ENCODE measurements at places on chromosomes 3 and 15.

DNA sequence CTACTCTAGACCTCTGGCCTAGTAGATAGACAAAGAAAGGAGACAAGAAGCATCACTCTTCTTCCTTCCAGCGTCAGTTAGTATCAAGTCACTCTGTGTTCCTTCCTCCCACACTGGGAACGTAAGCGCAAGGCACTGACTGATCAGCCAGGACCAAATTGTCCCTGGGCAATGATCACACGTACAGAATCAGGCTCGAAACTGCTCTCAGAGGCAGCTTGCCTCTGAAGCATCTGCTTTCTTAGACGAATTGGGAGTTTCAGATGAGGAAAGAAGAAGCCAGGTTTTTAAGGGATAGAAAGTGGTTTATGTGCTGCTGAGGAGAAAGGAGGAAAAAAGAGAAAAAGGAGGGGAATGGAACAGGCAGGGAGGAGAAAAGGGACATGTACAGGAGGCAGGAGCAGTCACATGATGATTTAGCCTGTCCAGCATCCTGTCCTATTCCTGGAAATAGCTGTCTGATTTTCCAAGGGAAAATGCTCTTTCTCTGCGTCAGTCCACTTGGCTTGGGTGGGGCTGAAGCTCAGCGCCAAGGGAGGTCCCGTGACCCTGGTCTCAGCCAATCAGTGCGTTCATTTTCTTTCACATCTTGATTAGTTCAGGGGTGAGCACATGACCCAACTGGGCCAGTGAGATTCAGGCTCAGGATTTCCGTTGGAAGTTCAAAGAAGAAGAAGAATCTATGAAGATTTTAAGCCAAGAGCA is 102.0 kb upstream of the PRICKLE2 start:
- DNase-seq, result peak; percentile 68

DNA sequence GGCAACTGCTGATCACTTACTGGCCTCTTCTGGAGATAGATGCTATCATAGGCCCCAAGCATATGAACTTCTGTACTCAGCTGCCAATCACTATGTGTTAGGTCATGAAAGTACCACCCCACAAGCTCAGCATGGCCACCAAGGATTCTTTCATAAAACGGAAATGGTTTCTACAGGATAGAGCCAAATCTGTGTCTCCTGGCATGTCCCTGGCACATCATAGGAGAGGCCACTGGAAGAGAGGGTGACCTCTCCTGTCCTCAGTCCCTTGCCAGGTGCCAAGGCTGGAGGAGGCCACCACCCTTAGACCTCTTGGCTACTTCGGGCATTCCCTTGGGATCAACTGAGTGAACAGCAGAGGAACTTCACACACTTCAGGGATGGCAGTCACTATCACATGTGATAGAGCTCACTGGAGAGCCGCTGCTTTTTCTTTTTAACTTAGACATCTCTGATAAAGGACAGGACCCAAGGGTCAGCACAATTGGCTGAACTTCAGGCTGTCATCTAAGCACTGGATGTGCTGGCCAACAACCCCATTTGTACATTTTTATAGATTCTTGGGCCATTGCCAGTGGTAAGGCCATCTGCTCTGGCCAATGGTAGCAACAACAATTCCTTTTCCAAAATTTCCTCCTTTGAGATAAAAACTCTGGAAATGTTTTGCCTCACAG is 425.2 kb downstream of the SQOR start:
- no peak for DNase-seq

DNA sequence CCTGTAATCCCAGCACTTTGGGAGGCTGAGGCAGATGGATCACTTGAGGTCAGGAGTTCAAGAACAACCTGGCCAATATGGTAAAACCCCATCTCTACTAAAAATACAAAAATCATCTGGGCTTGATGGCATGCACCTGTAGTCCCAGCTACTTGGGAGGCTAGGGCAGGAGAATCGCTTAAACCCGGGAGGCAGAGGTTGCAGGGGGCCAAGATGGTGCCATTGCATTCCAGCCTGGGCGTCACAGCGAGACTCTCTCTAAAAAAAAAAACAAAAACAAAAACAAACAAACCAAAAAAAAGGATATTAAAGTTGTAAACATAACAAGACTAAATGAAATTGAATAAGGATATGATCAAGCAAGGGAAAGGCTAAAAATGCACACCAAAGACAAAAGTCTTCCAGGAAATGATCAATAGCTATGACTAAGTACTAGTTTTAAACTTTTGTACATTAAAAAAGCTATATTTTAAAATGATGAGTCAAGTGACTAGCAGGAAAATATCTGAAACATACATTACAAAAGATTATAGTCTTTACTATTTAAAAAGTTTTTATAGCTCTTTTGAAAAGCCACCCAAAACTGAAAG is 28.6 kb downstream of the KLHL6 start:
- DNase-seq, result no peak

GRCh38 chr3:110598847-110599490 is 472.6 kb upstream of the NECTIN3 start:
- no peak for DNase-seq

DNA sequence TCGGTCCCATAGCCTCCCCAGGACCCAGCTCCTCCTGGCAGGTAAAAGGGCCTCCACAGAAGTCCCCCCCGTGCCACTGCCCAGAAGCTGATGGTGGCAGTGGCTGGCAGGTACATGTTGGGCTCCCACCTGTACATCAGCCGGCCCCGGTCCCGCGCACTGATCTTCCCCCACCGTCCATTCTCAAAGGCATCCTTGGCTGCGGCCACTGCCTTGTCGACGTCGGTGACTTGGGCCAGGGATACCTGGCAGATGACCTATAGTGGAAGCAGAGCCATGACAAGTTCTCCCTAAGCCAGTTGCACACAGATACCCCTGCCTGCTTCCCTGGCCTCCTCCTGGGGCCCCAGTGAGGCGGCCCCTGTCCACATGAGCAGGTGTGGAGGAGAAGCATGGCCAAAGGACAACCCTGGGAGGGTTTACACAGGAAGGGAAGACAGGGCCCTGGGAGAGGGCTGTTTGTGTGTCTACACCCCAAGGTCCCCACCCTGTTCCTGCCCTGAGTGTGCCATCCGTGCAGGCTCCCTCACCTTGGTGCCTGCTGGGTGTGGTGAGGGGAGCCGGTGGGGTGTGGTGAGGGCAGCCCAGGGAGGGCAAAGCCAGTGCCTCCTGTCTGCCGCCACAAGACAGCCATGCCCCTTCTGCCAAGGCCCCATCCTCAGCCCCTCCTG is 44.8 kb downstream of the ALDH1L1 start:
- peak; percentile 9 for DNase-seq

DNA sequence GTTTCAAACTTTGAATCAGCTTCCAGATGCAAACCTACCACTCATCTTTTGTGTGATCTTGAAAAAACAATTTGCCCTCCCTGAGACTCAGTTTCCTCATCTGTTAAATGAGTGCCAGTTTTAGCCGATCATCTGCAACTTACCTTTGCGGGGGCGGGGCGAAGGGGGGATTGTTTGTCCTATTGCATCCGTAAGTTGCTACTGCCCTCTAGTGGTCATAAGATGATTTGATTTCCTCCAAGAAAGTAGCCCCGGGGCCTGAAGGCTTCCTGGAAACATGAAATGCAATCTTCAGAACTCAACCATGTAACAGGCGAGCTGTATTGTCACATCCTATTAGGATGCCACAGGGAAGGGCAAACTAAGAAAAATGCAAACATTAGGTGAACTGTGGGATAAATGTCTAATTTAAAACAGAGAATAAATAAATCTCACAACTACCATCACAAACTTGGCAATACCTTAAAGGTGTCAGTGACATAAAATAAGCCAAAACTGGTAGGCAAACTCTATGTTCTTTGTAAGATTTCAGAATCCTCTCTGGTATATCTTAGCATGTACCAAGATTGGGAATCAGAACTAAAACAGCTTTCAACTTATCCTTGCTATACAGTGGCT is 63.5 kb upstream of the CLDN18 start:
- peak; percentile 13 for DNase-seq

- no peak for DNase-seq
Observed at GRCh38 chr3:13018561-13019242, 54.5 kb downstream of the IQSEC1 start.

DNA sequence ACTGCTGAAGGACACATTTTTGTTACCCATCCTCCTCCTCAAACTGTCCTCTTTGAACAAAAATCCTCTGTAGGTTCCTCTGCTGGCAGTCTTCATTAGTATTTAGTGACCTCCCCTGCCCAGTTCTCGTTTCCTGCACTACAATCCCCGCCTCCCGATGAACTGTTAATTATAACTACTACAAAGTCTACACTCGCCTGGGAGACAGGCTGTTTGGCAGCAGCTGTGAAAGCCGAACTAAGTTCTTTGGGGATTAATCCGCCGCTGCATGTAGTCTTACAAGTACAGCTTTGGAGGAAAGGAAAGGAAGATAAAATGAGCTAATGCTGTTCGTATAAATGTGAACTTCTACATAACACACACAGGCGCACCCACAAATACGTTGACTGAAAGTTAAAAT is 160.0 kb upstream of the WNT5A start:
- DNase-seq, result no peak

- DNase-seq, result peak; percentile 80
Observed at GRCh38 chr15:47717036-47717612, at the start of gene SEMA6D. SEMA6D (plus strand) TSS chr15:47717505; CDS start chr15:47759799, 42,294 bp downstream.

GRCh38 chr3:55795746-55796145 is 308.6 kb upstream of the WNT5A start:
- DNase-seq, result no peak

- DNase-seq, result no peak
Observed at GRCh38 chr15:84950570-84951111, 31.0 kb upstream of the PDE8A start.

- no peak for DNase-seq
Observed at GRCh38 chr3:171966533-171967136, 72.7 kb upstream of the FNDC3B start.

GRCh38 chr3:11152301-11152700 is 2.0 kb upstream of the HRH1 start:
- no peak for DNase-seq

DNA sequence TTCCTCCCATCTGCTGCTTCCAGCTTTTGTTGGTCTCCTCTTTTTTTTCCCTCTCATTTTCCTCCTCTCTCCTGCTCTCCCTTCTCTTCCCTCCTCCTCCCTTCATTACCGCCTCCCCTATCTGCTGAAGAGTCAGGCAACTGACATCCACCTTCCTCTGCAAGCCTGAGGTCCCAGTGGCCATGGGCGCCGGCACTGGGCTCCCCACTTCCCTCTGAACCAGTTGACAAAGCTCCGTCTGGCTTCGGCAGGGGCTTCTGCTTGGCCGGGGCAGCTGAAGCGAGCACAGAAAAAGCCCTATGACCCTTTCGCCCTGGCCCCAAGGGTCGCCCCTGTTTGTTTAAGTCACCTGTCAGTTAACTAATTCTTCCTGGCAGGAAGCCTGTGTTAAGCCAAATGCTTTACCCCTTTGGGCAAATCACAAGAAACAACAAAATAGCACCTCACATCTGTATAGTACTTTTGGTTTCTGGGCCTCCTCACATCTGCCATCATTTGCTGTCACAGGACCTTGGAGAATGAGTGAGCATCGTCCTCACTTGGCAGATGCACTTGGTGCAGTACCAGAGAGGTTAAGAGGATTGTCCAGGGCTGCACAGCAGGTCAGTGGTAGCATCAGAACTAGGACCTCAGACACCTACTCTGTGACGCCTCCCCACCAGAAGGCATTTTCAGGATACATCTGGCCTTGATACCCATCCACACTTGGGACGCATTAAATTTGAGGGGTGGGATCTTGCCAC is 27.7 kb downstream of the ITGA11 start:
- DNase-seq, result no peak

- DNase-seq, result no peak
Observed at GRCh38 chr3:98594628-98595324, 1.4 kb upstream of the CPOX start.

DNA sequence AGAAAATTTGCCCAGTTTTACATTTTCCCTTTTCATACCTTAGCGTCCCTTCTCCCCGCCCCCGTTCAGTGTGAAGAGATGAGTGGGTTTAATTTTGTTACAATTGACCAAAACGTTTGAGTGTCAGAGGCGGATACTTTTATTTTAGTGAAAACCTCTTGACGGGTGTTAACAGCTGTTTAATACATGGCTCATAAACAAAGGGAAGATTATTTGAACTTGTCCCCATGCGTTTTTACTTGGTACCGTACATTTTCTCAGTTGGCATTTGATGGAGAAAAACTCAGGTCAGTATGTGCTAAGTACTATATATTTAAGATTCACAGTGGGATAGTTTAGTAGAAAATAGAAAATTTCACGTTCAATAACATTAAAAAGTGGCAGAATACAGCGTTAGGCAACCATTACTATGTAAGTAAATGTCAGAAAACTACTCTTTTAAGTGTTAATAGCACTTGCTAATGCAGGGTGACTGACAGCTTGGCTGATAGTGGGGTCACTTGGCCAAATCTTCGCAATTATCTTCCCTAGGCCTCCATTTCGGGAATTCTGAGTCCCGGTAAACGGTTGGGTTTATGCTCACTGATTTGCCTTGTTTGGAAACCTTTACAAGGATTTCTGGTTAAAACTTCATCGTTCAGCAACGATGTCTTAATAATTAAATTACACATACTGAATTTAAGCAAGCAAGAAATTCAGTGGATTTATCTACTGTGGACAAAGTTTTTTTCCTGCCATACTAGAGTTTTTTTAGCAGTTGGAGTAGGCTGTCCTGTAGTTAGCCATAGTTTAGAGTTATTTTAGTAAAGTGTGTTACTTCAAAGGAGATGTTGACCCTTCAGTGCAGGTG is 4.8 kb downstream of the CHD2 start:
- DNase-seq, result no peak

GRCh38 chr3:128878011-128878457 is 1.4 kb upstream of the ACAD9 start:
- no peak for DNase-seq

DNA sequence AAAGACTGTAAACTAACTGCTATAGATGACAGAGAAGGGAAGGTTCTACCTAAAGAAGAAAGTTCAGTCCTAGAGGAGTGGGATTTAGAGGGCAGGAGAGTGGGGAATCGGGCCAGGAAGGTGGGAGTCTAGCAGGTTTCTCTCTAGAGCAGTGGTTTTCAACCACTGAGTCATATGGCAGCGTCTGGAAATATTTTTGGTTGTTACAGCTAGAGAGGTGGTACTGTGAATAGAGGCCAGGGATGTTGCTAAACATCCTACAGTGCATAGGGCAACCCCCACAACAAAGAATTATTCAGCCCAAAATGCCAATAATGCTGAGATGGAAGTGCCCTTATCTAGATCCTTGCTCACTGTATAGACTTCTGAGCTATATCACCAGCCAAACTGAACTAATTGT is 28.7 kb downstream of the ATP1B3 start:
- no peak for DNase-seq

- DNase-seq, result peak; percentile 49
Observed at GRCh38 chr3:194322678-194323211, 28.4 kb downstream of the CPN2 start.

DNA sequence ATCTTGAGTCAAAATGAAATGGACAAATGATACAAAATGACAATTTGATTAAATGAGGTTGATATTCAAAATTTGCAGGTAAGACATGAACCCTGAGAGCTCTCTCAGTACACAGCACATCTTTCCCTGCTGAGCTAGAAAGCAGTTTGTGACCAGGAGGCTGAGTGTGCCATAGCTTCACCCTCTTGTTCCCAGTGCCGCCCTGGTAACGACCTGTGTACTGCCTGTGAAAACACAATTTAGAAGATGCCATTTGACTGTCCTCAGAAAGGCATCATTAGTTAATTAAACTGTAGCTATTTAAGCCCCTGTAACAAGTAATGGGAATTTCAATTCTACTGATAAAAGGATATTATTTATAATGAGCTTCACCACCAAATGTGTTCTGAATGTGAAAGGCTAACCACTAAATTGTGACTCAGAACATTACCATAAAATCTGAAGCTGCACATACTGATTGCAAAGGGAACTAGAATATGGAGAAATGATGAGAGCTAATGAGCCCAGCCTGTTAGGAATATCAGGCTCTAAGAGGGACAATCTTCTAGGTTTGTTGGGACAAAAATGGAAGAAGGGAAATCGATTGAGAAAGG is 212.9 kb upstream of the ARPP21 start:
- DNase-seq, result no peak

Data from gastrocnemius medialis (tissue), 4 donors.